ENCODE measurements at places on chromosomes 5 and 9. TPM values are rescaled to one million over a fixed set of nuclear protein-coding genes. Genes with fewer than 3 reads are reported as not detected.

DNA sequence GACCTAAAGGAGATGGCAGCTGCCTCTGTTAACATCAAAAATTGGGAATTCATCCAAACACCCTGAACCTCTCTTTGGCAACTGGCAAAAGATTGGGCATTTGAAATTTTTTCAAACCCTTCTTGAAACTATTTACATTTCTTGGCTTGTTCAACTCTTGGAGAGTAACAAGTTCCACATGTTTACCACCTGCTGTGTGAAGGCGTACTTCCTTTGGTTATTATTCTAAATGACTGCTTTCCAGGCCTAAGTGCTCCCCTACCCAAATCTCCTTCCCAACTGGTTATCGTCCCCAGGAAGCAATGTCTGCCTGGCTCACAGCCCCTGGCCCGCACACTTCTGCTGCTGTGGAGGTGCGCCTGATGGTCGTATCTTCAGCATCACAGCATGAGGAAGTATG is 422.7 kb downstream of the DMAC1 start:
- no peak for DNase-seq

The PTPA gene
- total RNA-seq, result 91.8 TPM

The PCDHA9 gene
- total RNA-seq, result not detected

DNA sequence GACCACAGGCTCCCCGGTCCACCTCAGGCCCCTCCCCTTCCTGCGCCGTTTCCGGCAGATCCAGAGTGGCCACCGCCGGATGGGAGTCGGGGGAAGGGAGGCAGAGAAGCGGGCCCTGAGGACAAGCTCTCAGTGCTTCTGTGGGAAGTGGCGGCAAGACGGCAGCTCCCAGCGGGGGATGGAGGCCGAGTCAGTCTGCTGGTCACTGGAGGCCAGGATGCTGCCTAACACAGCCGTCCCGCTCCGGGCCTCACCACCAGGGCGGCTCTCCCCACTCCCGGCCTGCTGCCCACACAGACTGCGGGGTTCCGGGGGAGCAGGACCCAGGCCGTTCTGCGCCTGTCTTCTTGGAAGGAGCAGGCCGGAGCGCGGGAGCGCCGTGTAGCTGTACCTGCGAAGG is 31.4 kb downstream of the FXN start:
- DNase-seq, result no peak

DNA sequence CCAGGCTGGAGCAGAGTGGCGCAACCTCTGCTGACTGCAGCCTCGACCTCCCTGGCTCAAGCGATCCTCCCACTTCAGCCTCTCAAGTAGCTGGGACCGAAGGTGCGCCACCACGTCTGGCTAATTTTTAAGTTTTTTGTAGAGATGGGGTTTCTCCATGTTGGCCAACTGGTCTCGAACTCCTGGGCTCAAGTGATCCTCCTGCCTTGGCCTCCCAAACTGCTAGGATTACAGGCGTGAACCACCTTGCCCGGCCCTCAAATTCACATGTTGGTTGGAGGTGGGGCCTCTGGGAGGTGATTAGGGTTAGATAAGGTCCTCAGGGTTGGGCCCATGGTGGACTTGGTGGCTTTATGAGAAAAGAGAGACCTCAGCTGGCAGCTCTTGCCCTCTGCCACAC is 10.1 kb downstream of the LCN12 start:
- DNase-seq, result no peak

The SURF6 gene
- 8.9 TPM for total RNA-seq

The RGMB gene
- 9.2 TPM for total RNA-seq

The ALDH1B1 gene
- total RNA-seq, result 29.5 TPM

DNA sequence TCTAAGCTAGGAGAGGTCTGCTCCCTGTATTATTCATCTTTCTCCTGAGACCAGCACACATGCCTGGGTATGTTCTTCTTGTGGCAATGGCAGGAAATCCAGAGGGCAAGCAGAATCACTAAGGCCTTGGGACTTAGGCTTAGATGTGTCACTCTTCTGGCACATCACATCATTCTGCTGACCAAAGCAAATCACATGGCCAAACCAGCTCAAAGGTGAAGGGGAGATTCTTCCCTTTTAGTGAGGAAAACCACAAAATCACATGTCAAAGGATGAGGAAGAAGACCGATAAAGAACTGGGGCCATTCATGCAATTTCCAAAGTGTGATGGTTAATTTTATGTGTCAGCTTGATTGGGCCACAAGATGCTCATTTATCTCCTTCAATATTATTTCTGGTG is 5.7 kb upstream of the AGGF1 start:
- DNase-seq, result no peak

GRCh38 chr5:14161825-14162556 is 18.8 kb downstream of the TRIO start:
- no peak for DNase-seq

DNA sequence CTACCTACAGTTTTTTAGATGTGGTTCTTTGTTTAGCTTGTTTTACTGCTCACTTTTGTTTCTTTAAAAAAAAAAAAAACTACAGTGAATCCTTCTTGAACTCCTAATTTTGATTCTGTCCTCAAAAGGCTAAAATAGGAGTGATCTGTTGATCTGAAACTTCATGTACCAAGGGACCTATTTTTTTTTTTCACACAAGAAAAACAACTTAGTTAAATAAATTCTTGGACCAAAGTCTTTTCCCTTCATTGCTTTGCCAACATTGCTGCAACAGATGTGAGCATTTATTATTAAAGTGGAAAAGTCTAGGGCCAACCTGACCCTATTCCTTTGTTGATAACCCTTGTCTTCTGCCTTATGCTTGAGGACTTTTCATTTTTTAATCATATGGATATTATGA is 236.8 kb downstream of the ARHGEF28 start:
- no peak for DNase-seq

- DNase-seq, result no peak
Observed at GRCh38 chr9:136671646-136672430, 9.1 kb downstream of the EGFL7 start.

GRCh38 chr9:38088006-38088925 is 19.2 kb upstream of the SHB start:
- DNase-seq, result no peak

- DNase-seq, result no peak
Observed at GRCh38 chr5:141826674-141827073, 51.5 kb downstream of the PCDH1 start.

DNA sequence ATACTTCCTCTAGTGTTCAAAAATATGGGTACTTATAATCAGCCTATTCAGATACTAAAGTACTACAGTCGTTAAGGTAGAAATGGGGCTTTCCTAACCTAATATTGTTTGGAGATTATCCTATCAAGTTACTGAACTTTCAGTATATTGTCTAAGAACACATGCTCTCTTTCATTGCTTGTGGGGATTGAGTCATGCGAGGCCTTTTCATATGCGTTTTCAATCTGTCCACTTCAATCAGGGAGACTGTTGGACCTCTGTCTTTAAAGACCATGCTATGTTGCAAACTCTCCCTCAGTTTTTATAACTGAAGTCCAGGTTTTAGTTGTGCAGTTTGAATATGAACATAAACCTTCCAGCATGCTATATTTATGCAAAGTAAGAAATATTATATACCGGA is 15.0 kb downstream of the PRR16 start:
- no peak for DNase-seq

The SPATA6L gene
- total RNA-seq, result not detected

The SLC36A1 gene
- total RNA-seq, result 9.4 TPM

The CDH9 gene
- not detected for total RNA-seq

The INSL6 gene
- total RNA-seq, result not detected

DNA sequence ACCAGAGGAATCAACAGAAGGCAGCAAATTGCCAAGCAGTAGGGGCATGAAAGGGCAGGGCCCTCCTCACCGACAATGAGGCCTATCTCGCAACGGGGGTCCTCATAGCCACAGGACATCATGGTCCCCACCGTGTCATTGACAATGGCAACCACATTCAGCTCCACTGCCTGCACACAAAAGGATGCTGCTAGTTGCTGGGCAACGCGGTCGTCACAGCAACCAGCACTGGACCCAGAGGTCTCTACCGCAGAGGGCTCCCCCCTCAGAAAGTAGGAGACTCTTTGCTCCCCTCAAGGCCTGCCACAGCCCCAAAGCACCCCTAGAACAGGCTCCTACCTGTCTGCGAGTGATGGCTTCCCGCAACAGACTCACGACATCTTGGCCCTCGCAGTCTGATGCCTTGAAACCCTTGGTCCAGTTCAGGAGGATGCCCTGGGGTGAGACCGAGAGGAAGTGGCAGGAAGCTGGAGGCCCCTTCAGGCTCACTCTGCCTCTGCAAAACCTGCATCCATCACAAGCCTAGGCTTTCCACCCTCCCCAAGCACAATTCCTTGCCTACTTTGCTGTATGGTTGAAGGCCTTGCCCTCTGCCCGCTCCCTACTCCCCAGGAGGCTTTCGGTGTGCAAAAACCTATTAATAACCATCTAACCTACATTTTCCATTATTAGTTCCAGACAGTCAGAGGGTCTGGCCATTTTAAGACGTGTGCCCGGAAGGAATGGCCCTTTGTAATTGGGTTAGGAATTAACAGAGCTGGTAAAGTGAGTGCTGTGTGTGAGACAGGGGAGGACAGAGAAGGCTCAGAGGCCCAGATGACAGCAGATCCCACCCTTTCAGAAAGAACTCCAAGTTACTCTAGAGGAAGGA is 15.2 kb downstream of the HK3 start:
- no peak for DNase-seq

- DNase-seq, result no peak
Observed at GRCh38 chr5:26569241-26569928, 469.0 kb downstream of the CDH9 start.

DNA sequence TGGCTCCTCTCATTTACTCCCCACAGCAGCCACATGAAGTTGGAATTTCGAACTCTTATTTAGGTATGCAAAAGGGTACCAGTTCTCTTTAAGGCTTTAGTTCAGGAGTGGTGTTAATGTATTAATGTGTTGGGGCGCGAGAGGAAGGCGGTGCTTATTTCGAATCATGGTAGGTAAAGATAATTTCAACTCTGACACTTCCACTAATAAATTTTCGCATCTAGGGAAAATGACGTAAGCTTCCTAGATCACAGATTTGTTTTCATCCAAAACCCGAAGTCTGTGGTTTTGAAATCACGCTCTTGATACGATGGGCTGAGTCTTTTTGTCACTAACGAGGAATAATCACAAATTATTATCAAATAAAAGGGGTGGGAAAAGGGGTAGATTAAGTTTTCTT is 681 bp downstream of the PPWD1 start:
- no peak for DNase-seq

- peak; percentile 57 for DNase-seq
Observed at GRCh38 chr9:124298646-124299235, 41.0 kb downstream of the NEK6 start.

The PPP2R2B gene
- 0.62 TPM for total RNA-seq

DNA sequence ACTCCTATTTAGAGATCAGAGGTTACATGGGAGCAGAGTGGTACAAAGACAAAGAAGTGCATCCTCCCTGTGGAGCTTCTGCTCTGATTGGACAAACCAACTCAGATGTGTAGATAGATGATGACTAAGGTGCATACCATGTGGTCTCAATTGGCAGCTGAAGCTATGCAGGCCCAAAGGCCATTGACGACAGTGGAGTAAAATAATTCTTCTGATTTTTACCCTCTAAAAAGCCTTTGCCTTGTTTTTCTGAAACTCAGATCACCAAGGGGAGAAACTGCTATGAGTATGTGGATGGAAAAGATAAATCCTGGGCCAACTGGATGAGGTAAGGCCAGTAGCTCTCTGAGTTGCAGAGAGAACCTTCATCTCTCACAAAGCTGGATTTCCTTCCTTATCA is 15.6 kb downstream of the PRDM9 start:
- no peak for DNase-seq

DNA sequence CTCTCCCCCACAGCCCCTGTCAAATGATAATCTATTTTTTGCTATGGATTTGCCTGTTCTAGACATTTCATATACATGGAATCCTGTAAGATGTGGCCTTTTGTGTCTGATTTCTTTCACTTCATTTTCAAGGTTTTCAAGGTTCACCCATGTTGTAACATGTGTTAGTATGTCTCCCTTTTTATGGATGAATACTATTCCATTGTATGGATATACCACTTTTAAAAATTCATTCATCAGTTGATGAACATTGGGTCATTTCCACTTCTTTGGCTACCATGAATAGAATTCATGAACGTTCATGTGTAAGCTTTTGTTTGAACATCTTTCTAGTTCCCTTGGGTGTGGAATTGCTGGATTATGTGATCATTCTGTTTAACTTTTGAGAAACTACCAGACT is 94.7 kb upstream of the ZNF366 start:
- no peak for DNase-seq

The NMUR2 gene
- total RNA-seq, result not detected

The CDH18 gene
- total RNA-seq, result 3.2 TPM

The GABRA6 gene
- 0.14 TPM for total RNA-seq

- DNase-seq, result peak; percentile 42
Observed at GRCh38 chr5:151126199-151126645, 31.4 kb downstream of the ANXA6 start.

DNA sequence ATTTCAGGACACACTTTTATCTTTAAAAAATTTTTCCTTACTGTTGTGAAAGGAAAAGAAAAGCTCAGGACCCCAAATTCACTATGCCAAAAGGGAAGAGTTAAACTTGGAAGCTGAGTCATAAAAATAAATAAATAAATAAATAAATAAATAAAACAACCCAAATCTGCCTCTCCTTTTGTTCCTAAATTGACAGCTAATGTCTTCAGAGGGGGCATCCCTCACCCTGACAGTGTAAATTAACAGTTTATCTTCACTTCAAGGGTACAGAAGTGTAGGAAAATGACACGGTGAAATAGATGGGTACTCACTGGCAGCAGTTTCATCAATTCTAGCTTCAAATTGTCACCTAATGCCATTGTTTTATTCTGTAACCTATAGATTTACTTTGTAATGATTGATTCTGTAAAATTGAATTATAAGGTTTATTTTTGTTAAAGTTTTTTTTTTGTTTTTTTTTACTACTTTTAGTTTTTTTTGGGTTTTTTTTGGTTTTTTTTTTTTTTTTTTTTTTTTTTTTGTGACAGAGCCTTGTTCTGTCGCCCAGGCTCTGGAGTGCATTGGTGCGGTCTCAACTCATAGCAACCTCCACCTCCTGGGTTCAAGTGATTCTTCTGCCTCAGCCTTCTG is 18.5 kb upstream of the ANXA1 start:
- no peak for DNase-seq

- DNase-seq, result peak; percentile 14
Observed at GRCh38 chr5:125244531-125244930, 498.1 kb upstream of the ZNF608 start.

DNA sequence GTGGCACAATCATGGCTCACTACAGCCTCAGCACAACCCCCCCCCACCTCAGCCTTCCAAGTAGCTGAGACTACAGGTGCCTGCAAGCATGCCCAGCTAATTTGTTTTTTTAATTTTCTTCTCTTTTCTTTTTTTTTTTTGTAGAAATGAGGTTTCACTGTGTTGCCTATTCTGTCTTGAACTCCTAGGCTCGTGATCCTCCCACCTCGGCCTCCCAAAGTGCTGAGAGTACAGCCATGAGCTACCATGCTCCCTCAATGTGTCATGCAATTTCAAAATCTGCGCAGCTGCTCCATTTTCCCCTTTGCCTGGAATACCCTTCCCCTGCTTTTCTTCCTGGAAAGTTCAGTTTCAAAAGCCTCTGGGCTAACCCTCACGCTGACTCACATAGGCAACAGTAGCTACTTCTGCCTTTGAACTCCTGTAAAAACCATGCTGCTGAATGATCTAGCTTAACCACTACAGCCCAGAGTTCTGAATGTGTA is 71.0 kb upstream of the IL7R start:
- no peak for DNase-seq

The SLC24A2 gene
- total RNA-seq, result 0.06 TPM

Measured in H4 (cell line).